ENCODE measurements at places on chromosomes 4 and X.

GRCh38 chrX:68254738-68255645, 178.3 kb downstream of the OPHN1 start:
- DNase-seq, result no peak

GRCh38 chr4:158814636-158815330, 46.0 kb downstream of the FNIP2 start:
- DNase-seq, result no peak

DNA sequence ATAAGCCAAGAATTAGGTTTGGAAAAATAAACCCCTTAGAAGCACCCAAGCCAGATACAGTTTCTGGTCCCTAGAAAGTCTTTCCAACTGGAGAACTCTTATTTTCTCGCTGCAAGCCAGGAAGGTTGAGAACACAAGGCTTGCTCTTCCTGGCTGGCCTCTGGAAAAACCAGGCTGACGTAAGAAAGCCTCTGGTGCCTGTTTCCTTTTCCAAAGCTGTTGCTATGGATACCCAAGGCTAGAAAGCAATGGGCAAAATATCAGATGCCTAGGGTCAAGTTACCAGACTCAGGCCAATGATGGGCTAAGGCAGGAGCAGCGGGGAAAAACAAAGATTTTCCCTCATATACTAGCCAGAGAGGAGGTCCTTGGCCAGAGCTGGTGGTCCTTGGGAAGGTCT, 281.6 kb downstream of the KLHL13 start:
- DNase-seq, result no peak

- DNase-seq, result no peak
These were observed 85.2 kb downstream of the PRRG1 start for GRCh38 chrX:37434362-37434761.

DNA sequence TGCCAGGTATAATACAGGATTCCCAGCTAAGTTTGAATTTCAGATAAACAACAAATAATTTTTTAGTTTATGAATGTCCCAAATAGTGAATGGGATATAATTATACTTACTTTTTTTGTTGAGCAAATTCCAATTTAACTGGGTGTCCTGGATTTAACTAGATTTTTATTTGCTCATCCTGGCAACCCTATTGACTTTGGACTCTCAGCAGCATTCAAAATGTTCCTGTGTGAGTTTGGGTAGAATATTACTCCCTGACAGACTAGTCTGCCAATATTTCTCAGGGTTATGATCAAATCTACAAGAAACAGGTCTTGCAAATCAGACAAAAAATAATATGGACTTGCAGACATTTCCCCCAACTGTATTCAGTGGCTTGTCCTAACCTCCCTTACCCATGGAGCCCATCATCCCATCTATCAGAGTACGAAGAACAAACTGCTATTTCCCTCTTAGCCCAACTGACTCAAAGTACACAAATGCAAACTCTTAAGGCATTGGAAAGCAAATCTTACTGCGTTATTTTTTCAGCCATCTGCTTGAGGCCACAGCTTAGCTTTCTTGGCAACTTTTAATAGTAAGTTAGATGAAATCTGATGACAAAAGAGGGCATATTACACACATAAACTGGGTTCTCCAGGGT, 20.7 kb downstream of the SETD7 start:
- no peak for DNase-seq

GRCh38 chr4:75786526-75786925, 62.1 kb downstream of the USO1 start:
- no peak for DNase-seq

DNA sequence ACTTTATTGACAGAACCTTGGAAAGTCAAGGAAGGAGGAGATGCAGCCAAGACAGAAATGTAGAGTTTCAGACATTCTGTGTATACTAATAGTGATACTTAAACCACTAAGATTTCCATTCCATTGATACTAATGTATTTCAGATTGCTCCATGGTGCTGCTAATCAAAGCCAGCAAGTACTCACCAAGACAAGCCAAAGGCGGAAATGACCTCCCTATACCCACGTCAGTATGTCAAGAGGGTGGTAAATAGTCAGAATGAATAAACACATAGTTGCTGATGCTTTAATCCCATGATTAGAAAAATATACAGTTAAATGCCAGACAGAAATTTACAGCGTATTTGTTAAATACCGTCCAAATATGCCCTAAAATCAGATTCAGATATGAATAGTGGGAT, 417.8 kb upstream of the INTU start:
- DNase-seq, result no peak

- DNase-seq, result no peak
These were observed 49.9 kb upstream of the NFKB1 start for GRCh38 chr4:102451266-102451665.

- DNase-seq, result no peak
These were observed 296 bp upstream of the ADGRL3 start for GRCh38 chr4:61199873-61200186.

- DNase-seq, result no peak
These were observed 293.2 kb downstream of the FBXO8 start for GRCh38 chr4:173990126-173990868.

- DNase-seq, result no peak
These were observed 262.2 kb upstream of the DDX53 start for GRCh38 chrX:22737541-22737940.

DNA sequence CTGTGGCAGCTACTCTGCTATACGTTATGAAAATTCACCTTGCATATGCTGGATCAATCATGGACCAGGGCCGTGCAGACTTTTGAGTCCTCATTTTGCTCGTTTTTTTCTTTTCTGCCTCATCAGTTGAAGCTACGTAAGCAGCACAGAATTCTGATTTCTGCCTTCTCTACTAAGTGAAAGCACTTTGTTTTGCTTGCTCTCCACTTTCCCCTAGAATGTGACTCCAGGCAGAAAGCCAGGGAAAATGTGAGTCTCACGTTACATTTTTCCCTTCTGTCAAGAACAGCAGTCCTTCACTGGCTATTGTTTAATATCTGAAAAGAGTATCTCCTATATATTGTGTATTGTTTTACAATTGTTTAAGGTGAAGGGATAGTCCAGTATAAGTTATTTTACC, 1840.1 kb downstream of the PCDH7 start:
- no peak for DNase-seq

GRCh38 chrX:110569506-110569905, 210.9 kb downstream of the RTL9 start:
- no peak for DNase-seq

DNA sequence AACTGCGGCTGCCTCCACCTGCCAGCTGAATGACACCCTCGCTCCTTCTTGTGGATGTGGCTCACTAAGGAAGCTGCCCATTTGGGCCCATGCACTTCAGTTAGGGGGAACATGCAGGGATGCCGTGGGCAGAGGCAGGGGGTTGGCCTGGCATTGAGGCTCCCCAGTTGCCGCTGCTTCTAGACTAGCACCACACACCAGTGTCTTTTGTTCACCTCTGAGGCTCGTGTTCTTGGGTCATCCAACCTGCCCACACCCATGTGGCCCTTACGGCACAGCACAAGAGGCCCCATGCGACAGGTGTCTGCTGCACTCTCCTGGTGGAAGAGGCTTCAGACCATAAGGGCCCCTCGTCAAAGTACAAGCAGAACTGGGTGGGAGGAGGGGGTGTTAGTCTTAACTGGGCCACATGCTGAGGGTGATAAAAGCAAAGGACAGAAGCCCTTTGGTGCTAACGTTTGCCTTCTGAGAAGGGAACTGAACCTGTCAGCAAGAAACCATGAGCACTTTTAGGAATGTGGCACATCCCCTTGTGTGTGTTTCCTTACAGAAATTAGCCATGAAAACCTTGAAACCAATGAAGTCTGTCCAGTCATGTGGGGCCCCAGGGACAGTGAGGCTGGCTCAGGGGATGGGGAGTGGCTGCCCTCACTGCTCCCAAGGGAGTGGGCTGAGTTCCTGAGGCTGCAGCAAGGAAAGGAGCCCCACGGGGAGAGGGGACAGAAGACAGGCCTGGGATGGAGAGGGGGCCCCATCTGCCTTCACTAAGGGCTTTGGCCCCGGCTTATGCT, 39.2 kb downstream of the MAP7D3 start:
- DNase-seq, result no peak
